Dorsolateral prefrontal cortex (tissue), 122 donors: ENCODE measurements at places on chromosomes 1 and 21. TPM values are rescaled to one million over a fixed set of nuclear protein-coding genes. Genes with fewer than 3 reads are reported as not detected.
A peak's percentile ranks its signal among the peaks of the same experiment; 100 is the strongest.

DNA sequence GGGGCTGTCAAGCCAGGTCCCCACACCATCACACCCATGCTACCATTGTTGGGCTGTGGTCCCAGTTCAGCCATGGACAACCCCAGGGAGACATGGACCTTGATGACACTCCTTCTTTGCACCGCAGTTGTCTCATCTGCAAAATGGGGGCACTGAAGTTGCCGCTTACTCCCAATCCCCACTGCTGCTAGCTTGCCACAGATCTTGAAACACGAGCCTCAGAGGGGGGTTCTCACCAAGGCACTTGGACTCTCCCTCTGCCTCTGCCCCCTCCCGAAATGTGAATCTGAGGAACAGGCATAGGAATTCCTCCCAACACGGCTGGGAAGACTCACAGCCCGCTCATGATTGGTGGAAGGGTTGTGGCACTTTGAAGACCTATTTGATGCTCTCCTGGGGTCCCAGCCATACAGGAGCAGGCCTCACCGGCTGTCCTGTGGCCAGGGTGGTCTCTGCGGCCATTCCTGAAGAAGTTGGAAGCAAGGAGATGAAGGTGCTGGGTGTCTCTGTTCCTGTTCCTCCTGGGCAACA lies 31.1 kb downstream of the RUNX3 start:
- peak; percentile 5 for DNase-seq

DNA sequence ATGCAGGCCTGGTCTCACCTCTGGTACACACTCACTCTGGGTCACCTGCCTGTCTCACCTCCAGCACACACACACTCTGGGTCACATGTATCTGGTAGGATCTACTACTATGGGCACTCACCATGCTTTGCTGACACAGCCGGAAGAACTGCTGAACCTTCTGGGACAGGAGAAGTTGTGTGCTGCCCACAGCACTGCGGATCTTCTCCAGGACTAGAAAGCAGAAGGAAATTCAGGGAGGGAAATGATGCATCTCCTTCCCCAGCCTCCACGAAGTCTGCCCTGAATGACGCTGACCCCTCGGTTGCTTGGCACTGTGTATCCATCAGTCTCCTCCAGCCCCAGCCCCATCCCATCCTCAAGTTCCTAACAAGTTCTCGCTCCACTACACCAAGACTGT lies 7.9 kb upstream of the SMIM12 start:
- no peak for DNase-seq

GRCh38 chr1:62800825-62801306 lies 16.9 kb downstream of the ATG4C start:
- DNase-seq = no peak

Gene GPR161
- total RNA-seq = 13.3 TPM

Gene VAV3
- 5.2 TPM for total RNA-seq

Gene OR2W3
- 2.6 TPM for total RNA-seq

Gene RNU1-3
- 5,175 TPM for total RNA-seq

DNA sequence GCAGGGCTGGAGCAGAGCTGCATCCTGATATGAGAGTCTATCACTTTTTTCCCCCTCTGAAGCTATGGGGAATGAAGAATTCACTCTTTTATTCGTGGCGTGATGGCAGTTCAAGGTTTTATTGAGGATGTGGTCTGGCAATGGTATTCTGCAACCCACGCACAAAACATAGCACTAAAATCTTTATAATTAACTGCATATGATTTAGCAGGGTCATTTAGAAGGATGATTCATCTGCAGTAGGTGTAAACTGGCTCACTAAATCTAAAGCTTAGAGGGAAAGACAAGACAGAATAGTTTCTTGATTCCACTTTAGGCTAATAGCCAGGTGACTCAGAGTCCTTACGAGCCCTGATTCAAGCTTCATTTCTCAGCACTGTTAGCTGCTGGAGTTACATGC lies 25.0 kb upstream of the CHRM3 start:
- DNase-seq = no peak

Gene WNT3A
- total RNA-seq = not detected

- DNase-seq = no peak
Measured at GRCh38 chr1:16120940-16121410, 34.9 kb downstream of the EPHA2 start.

GRCh38 chr1:107867897-107868296 lies 97.1 kb downstream of the VAV3 start:
- DNase-seq = no peak

GRCh38 chr1:109782927-109783326 lies 19.2 kb upstream of the EPS8L3 start:
- no peak for DNase-seq
